ENCODE measurements at places on chromosomes 7 and 10. TPM values are rescaled to one million over a fixed set of nuclear protein-coding genes. Genes with fewer than 3 reads are reported as not detected.
A peak's percentile ranks its signal among the peaks of the same experiment; 100 is the strongest.

GRCh38 chr10:43712821-43713584 is 64.3 kb upstream of the ZNF32 start:
- H3K4me1 ChIP-seq, result peaks cover 2% of the 10 kb centered on the region
- DNase-seq, result no peak
- no peak overlapping the region for H3K27ac ChIP-seq
- no peak overlapping the region for H3K4me3 ChIP-seq
- no peaks in the 10 kb centered on the region for H3K36me3 ChIP-seq

DNA sequence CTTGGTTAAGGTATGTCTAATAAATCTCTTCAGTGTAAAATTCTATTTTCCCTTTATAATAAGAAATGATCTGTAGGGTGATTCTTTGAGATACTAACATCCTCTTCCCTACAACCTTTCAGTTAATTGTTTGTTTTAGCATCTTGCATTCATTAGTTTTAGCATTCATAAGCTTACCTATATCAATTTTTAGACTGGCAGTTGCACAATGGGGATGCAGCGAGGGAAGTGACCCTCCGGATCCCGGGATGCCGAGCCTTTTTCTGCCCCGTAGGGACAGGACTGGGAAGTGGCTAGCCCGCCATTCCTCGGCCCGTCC is 508 bp upstream of the KIF20B start:
- H3K27me3 ChIP-seq, result no peaks in the 10 kb centered on the region
- peaks cover 3% of the 10 kb centered on the region for H3K36me3 ChIP-seq
- peaks cover 46% of the 10 kb centered on the region for H3K4me1 ChIP-seq
- H3K27ac ChIP-seq, result peak overlapping the region; percentile 99
- peak overlapping the region; percentile 99 for H3K4me3 ChIP-seq

DNA sequence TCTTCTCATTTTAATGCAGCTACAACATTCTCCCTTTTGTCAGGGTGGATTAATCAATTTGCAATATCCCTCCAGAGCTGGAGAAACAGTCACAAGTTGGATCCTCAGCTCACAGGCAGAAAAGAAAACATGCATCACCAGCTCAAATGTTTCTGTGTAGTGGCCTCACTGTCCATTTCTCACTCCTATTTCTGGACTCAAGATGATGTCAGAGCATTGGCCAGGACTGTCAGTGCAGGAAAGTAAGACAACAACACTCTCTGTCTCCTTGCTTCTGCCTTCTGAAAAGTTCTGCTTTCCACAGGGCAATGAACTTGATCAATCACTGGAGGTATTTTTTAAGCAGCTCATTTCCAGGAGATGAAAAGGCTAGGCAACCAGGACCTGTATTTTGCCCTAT is 8.2 kb upstream of the SVIL start:
- DNase-seq, result no peak
- no peak overlapping the region for H3K4me3 ChIP-seq
- peaks cover 8% of the 10 kb centered on the region for H3K36me3 ChIP-seq
- peak overlapping the region; percentile 67 for H3K27ac ChIP-seq
- H3K27me3 ChIP-seq, result no peaks in the 10 kb centered on the region

Gene SEMA3A
- 21.7 TPM for total RNA-seq

DNA sequence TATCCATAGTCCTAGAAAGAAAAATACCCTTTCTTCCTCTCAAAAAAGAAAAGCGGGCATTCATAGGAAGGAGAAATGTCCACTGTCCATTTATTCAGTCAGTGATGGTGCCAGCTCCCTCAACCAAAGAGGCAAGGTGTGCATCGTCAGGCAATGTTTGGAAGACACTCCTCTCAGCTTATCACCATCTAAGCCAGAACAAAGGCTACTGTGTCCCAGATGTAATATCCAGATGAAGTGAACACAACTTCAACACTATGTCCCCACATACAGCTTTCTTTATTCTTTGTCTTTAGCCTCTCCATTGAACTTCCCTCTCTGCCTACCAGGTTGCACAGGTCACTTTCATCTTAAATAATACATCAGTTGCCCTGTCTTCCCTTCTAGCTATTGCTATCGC is 131.4 kb upstream of the RNF32 start:
- no peak for DNase-seq
- H3K27ac ChIP-seq, result no peak overlapping the region
- H3K4me3 ChIP-seq, result no peak overlapping the region
- peaks cover 2% of the 10 kb centered on the region for H3K36me3 ChIP-seq
- H3K4me1 ChIP-seq, result peaks cover 10% of the 10 kb centered on the region
- H3K27me3 ChIP-seq, result peaks cover 8% of the 10 kb centered on the region

- no peak overlapping the region for H3K4me3 ChIP-seq
- DNase-seq, result peak; percentile 45
- H3K36me3 ChIP-seq, result no peaks in the 10 kb centered on the region
- H3K27ac ChIP-seq, result no peak overlapping the region
Observed at GRCh38 chr7:28296571-28297483, 115.5 kb upstream of the CREB5 start.

DNA sequence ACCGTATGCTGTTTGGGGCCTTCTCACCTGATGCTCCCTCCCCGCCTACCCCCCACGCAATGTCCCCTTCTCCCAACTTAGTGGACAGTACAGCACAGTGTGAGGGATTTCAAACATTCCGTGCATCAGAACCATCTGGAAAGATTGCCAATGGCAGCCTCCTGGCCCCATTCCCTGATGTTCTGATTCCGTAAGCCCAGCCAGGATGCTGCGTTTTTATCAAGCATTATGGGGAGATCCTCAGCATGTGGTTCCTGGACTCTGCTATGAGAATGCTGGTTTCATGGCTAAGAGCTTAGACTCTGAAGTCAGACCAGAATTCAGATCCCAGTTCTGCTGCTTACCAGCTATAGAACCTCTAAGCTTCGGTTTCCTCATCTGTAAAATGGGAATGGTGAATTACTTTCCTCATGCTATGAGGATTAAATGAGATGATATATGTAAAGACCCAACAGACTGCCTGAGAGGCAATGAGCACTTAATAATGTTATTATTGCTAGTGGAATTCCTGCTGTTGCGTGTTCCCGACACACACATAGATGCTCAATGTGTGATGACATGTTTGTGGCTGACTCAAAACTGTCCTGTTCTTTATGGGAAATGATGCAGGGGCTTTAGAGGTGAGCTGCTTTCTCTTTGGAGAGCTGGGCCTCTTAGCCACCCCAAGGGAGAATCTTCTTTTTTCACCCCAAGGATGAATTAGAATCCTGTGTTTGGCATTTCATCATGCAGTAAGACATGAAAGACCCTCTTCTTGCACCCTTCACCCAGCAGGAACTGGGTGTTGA is 60.8 kb upstream of the SMNDC1 start:
- DNase-seq, result no peak
- peaks cover 9% of the 10 kb centered on the region for H3K4me1 ChIP-seq
- peaks cover 5% of the 10 kb centered on the region for H3K27me3 ChIP-seq
- no peak overlapping the region for H3K4me3 ChIP-seq
- no peak overlapping the region for H3K27ac ChIP-seq
- H3K36me3 ChIP-seq, result no peaks in the 10 kb centered on the region

Gene CDHR3
- 5.4 TPM for total RNA-seq

GRCh38 chr7:30705008-30705407 is 22.8 kb upstream of the CRHR2 start:
- no peaks in the 10 kb centered on the region for H3K36me3 ChIP-seq
- no peak for DNase-seq
- peaks cover 3% of the 10 kb centered on the region for H3K4me1 ChIP-seq
- no peak overlapping the region for H3K4me3 ChIP-seq

DNA sequence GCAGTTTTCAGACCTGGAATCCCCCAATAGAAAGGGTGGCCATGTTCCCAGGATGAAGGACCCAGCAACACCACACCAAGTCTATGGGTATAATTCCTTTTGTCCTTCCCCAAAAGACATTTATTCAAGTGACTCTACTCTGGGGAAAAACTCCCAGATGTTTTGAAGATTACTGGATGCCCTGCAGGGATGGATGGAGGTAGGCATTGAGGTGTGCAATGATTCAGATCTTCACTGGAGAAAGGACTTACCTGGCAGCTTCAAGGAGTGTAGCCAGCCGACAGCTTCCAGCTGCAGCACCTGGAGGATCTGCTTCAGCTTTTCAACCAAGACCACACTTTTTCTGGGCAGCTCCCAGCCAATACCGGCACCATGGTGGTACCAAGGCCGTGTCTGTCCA is 172.0 kb downstream of the BAMBI start:
- H3K27me3 ChIP-seq, result peaks cover 3% of the 10 kb centered on the region
- H3K4me3 ChIP-seq, result no peak overlapping the region
- no peak overlapping the region for H3K27ac ChIP-seq
- no peaks in the 10 kb centered on the region for H3K36me3 ChIP-seq

All from neural crest cell (in vitro differentiated cells).